ENCODE measurements at places on chromosomes 12 and 14.

DNA sequence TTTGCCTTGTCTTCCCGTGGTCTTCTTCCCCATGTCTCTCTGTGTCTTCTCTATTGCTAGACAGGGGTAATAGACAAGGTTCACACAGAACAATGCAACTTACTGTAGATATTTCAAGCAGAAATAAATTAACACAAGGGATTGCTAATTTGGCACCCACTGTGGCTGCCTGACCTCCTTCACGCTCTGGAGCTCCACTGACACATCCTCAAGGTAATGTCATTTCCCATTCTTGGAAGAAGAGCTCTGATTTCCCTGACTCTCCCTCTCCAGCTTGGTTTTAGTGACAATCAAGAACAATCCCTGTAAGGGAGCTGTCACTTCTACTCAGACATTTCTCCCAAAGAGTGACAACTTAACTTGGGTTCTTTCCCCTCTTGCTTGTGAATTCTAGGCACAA lies 105.4 kb upstream of the NAP1L1 start:
- DNase-seq: no peak

DNA sequence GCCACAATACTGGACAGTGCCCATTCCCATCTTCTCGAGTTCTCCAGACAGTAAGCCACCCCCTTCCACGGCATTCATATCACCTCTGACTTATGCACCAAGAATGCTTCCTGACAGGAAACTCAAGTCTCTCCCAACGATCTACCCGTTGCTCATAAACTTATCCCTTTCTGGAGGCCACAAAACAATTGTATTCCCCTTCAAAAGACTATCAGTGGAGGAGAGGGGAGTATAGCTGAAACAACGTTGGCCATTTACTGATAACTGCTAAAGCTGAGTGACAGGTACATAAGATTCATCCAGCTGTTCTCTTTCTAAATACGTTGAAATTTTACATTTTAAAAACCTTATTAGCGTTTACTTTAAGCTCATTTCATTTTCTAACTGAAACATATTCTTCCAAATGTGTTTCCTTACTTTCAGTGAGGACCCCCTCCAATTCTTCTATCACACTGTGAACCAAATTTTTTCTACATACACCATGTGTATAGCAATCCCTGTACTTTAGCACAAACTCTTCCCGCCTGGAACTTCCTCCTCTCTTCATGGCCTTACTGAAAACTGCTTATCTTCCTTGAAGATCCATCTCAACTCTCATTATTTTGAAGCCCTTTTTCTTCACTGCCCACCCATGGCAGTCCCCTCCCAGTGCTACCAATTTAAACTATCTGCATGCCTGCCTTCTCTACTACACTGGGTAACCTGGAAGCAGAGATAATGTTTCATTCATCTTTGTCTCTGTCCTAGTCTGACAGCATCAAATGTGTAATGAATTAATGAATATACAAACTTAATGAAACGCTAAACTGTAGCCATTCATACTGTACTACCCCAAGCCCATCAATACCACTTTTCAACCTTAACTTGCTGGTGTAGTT lies 28.8 kb downstream of the ATXN2 start:
- DNase-seq: no peak

- no peak for DNase-seq
Measured at GRCh38 chr12:79776111-79776510, 85.3 kb upstream of the PAWR start.

GRCh38 chr12:65415826-65416225 lies 137.3 kb downstream of the MSRB3 start:
- DNase-seq: no peak

All from dorsolateral prefrontal cortex (tissue), 122 donors.